Muscle of arm (tissue), 14 donors: ENCODE measurements at places on chromosomes 2 and 18. TPM values are rescaled to one million over a fixed set of nuclear protein-coding genes. Genes with fewer than 3 reads are reported as not detected.

GRCh38 chr2:108776475-108776874 lies 10.1 kb upstream of the CCDC138 start:
- no peak for DNase-seq

DNA sequence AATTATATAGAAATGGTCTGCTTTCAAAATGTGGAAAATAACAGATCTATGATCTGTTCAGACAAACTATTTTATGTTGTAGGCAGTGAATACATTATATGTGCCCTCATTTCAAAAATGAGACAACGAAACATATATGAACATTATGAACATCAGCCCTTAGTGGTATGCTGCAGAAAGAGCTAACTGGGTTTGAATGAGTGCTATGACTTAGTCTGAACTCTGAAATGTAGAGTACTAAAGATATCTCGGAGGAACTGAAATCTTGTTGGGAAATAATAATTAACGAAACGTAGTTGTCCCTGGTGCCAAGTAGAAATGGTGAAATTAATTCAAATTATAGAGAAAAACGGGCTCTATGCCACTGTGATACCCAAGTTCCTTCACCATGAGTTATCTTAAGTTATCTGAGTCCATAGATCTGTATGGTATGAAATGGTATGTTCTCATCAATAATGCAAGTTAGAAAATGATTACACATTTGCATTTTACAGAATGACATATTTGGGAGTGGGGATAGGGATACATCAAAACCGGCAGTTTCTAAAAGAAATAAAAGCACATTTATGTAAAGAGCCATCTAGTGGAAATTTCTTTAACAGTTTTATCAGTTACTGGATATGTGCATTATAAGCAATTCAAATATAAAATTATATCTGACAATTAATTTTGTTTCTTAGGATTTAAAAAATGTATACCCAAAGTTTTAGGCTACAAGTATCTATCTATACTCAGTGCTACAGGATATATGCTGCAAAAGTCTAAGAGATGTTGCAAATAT lies 26.7 kb downstream of the STARD6 start:
- no peak for DNase-seq

GRCh38 chr2:7891312-7891711 lies 790.5 kb upstream of the ID2 start:
- DNase-seq: no peak

- DNase-seq: no peak
Measured at GRCh38 chr18:47754311-47755101, 176.0 kb downstream of the SMAD2 start.

Gene COX7A2L
- polyA plus RNA-seq: 102 TPM
